WTC11 (cell line): ENCODE measurements at places on chromosomes 1 and 21. TPM values are rescaled to one million over a fixed set of nuclear protein-coding genes. Genes with fewer than 3 reads are reported as not detected.

Gene C21orf91
- total RNA-seq = 27.3 to 30.5 TPM (median 27.8 TPM) in 3 replicates

Gene TFF2
- total RNA-seq = 0.33 TPM in 1 of 3 replicates, not detected in the others

- no peak for DNase-seq
- no peak overlapping the region for H3K4me3 ChIP-seq
- no peak overlapping the region for H3K27ac ChIP-seq
- H3K27me3 ChIP-seq = no peaks in the 10 kb centered on the region
- peaks cover 6% of the 10 kb centered on the region for H3K36me3 ChIP-seq
Measured at GRCh38 chr21:28581976-28582375, 410.7 kb downstream of the LTN1 start.

GRCh38 chr1:68322837-68323687, 90.7 kb upstream of the WLS start:
- no peak overlapping the region for H3K4me3 ChIP-seq
- H3K27ac ChIP-seq = no peak overlapping the region

DNA sequence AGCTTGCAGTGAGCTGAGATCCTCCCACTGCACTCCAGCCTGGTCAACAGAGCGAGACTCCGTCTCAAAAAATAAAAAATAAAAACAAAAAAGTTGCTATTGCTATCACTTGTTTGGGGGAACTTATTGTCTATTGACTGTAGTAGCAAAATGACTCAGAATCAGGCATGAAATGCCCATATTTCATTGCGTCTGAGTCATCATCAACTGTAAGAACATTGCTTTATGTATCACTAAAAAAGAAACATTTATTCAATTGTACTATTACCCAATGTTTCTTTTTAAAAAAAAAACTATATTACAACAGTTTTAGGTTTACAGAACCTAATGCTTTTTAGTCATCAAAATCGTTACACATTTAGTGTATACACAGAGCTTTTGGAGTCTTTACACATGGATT, 91.0 kb upstream of the FMN2 start:
- no peaks in the 10 kb centered on the region for H3K36me3 ChIP-seq
- peaks cover 37% of the 10 kb centered on the region for H3K27me3 ChIP-seq
- H3K4me1 ChIP-seq = peaks cover 5% of the 10 kb centered on the region; the same call in 1 of the 2 replicates

- no peaks in the 10 kb centered on the region for H3K27me3 ChIP-seq
- H3K4me3 ChIP-seq = no peak overlapping the region
- H3K4me1 ChIP-seq = no peaks in the 10 kb centered on the region
- DNase-seq = no peak
- no peaks in the 10 kb centered on the region for H3K36me3 ChIP-seq
Measured at GRCh38 chr21:29540289-29540688, 241.6 kb downstream of the BACH1 start.

GRCh38 chr1:243726806-243727502, 123.1 kb downstream of the AKT3 start:
- no peak overlapping the region for H3K4me3 ChIP-seq
- H3K27me3 ChIP-seq = no peaks in the 10 kb centered on the region
- H3K4me1 ChIP-seq = peaks cover 66% of the 10 kb centered on the region
- peaks cover 4% of the 10 kb centered on the region; the same call in 1 of the 2 replicates for H3K36me3 ChIP-seq
- DNase-seq = no peak

DNA sequence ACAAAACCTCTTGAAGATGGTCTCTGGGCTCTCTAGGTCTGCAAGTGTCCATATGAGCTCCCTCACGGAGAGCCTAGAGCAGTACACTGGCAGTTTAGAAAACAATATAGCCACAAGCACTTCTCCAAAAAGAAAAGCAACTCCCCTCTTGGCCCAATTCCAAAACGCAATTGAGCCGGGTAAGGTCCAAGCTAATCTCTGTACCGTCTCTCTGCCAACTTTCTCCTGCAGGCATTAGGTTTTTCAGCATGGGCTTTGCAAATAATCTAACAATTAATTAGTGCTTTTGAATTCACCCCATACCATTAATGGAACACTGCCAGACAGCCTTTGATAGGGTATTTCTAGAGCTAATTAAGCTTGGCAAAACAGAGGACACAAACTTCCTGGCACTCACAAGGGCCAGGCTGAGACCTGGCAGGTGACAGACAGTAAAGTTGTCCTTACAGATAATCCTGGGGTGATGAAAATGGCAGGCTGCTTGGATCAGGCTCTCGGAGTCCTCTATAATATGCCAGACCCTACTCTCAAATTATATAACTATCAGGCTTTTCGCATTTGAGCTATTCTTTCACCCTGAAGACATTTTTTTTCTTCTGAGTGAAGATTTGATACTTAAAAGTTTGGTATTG, 39.8 kb downstream of the TGFBR3 start:
- DNase-seq = no peak
- H3K36me3 ChIP-seq = no peaks in the 10 kb centered on the region
- no peak overlapping the region for H3K4me3 ChIP-seq
- H3K27me3 ChIP-seq = no peaks in the 10 kb centered on the region
- H3K27ac ChIP-seq = no peak overlapping the region
